Activated naive CD8-positive, alpha-beta T cell treated with anti-CD3 and anti-CD28 coated beads, Interleukin-2, amount 50 U/mL, for 16 hours (primary cell): ENCODE measurements at places on chromosomes 1 and 21.

DNA sequence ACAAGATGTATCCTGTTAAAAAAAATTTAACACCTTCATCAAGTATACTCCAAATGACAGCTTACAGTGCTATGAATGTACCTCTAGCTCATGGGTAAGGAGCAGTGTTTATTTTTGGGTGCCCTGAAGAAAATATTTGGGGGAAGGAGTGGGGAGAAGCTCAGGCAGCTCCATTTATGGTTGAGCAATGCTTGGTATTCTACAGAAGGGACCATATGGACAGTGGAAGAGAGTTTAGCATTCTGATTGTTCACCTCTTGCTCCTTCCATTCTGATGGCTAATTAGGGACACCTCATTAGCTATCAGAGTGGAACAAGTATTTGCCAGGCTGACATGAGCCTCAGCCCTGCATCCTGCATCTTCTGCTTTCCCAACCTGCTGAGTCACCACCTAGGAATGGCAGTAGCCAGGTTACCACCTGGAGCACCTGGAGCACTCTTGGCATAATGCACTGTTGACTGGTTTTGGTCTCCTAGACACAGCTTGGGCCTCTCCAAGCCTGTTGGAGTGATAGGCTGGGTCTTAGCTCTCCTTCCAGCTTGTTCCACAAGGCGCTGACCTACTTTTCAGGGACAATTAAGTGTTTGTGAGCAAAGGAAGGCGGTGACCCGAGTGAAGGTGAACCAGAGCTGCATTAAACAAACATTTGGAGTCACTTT is 62.0 kb upstream of the MACF1 start:
- no peak for DNase-seq

DNA sequence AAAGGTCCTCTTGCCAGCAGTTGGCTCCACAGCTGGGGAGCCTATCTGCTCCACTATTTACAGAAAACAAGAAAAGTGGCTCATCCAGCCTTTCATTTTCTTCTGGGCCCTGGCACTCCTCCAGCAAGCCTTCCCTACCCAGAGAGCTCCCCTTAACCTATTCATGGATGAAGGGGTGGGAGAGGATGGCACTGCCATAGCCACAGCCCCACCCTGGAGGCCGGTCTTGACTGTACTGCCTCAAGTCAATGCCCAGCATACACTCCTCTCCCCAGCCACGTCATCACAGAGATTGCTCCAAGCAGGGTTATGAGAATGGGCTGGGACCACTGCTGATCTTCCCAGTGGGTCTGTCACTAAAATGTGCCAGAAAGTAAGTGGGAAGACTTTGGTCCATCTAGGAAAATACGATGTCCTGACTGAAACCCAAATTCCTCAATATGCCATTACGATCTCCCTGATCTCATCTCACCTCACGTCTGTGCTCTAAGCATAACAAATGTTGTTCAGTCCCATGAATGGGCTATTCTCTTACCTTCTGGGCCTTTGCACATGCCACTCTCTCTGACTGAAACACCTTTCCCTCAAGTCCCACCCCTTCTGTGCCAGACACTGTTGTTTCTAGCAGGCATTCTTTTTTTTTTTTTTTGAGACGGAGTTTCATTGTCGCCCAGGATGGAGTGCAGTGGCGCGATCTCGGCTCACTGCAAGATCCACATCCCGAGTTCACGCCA is 21.4 kb upstream of the PTAFR start:
- no peak for DNase-seq

DNA sequence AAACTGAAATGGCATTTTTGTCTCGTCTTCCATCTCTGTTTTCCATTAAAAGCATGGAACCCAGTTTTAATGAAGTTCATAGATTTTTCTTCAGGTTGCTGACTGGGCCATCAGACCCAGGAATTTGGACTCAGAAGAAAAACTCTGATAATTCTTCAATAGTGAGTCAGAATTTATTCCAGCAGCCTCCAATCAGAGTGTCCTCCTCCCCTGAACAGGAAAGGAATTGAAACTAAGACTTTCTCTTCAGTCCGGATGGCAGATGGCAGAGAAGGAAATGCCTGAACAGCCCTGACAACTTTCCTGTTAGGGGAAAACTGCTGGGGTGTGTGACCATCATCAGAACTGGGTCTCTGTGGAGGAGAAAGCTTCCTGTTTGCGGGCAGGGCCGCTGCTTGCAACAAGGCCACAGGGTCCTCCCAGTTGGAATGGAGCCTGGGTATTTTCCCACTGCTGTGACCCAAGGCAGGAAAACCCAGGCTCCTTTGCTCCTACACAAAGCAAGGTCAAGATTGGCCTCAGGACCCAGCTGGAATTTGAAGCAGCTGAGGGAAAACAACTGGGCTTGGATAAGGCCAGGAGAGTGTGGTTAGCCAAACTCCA is 20.7 kb downstream of the CD34 start:
- DNase-seq: no peak

DNA sequence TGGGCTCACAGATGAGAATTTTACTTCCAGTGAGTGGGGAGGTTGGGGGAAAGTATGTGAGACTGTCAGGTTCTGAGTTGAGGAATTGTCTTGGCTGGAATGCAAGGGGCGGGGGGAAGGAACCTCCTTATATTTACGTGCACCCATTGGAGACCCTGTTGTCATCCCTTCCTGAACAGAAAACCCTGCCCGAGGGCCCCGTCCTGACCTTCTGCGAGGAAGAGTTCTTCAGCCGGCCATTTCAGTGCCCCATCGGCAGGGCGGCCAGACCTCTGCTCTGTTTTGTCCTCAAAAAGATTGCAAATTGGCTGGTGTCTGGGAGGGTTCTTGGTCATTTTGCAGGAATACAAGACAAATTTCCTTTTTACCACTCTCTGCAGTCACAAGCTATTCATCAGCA is 7.1 kb downstream of the KIF26B start:
- DNase-seq: no peak

DNA sequence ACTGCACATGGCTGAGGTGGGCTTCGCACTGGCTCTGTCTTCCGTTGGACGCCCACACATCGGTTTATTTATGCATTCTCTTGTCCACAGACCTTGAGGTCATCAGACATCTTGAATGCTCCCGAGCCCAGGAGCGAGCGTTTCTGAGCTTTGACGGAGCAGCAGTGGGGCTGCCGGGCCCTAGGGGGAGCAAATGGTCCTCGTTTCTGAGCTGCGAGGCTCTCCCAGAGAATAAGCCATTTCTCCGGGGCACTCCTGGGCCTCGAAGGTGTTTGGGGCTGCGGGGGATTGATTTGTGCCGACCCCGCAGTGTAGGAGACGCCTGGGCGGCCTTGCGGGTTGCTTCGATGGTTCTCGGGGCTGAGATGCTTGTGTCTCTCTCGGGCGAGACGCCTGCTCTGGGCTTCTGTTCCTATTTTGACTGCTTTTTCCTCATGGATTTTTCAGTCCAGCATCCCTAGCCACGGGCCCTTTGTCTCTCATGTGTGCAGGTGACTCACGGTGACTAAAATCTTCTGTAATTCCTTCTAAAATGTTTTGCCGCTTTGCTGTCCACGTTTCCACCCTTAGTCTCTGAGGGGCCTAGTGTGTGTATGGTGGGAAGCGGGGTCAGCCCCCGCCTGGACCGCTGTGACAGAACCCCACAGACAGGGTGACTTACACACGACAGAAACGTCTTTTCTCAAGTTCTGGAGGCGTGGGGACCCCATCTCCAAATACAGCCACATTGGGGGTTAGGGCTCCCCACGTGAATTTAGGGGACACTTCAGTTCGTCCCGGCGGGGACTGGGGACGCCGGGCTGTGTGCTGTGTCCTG is 62.1 kb downstream of the FAAP20 start:
- DNase-seq: no peak

DNA sequence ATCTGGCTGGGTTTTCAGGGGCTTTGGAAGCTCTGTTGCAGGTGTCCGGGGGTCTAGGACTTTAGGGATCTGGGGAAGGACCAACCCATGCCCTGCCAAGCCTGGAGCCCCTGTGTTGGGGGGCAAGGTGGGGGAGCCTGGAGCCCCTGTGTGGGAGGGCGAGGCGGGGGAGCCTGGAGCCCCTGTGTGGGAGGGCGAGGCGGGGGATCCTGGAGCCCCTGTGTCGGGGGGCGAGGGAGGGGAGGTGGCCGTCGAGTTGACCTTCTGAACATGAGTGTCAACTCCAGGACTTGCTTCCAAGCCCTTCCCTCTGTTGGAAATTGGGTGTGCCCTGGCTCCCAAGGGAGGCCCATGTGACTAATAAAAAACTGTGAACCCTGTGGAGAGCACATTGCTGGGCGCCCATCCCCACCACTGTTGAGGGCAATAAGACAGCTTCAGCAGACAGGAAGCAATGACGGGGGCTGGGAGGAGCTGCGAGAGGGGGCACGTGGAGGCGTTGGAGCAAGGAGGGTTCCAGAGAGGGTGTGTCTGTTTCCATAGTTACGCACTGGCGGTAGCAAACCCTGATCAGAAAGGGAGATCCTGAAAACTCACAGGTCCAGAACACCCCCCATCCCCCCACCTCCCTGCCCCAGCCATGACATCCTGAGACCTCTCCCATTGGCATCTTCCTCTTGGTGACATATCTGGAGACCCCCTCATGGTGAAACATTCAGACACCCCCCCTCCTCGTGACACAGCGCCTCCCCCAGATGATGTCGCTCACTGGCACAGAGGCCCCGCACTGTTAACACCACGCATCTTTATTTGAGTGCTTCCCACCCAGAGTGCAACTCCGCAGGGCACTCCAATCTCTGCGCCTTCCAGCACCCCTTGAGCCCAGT is 8.4 kb downstream of the MYBPH start:
- no peak for DNase-seq

- DNase-seq: no peak
Measured at GRCh38 chr1:15152318-15153183, 996 bp upstream of the TMEM51 start.
